NCI-H82 (cell line): ENCODE measurements at places on chromosomes 12 and 14.

DNA sequence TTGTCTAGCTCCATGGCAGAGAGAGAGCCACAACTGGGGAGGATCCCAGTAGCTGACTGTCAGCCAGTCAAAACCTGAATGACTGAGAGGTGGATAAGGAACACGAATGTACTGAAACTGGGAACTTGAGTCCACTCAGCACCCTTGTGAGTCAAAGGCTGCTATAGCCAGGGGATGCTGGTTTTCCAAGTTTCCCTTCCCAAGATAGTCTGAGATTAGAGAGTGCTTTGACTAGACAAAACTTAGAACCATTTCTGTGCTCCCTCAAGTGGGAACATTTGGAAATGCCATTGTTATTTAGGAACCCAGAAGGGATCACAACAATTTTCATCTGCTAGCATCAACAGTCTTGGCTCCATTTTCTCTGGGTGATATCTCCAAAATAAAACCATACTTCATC lies 4.0 kb downstream of the PRKAG1 start:
- DNase-seq = peak; percentile 24

- no peak for DNase-seq
These were observed 30.9 kb upstream of the PLEKHG3 start for GRCh38 chr14:64673316-64673715.

GRCh38 chr12:54201001-54201794 lies 12.4 kb upstream of the SMUG1 start:
- peak; percentile 93 for DNase-seq

- DNase-seq = peak; percentile 14
These were observed 98.8 kb downstream of the CALM1 start for GRCh38 chr14:90495357-90496276.

- peak; percentile 34 for DNase-seq
These were observed 60.9 kb upstream of the GPATCH2L start for GRCh38 chr14:76090616-76091391.
